NCI-H524 (cell line): ENCODE measurements at places on chromosomes 3 and 15.
A peak's percentile ranks its signal among the peaks of the same experiment; 100 is the strongest.

- no peak for DNase-seq
Measured at GRCh38 chr3:127031413-127031810, 48.5 kb downstream of the PLXNA1 start.

GRCh38 chr15:74217907-74218885 is 15.6 kb upstream of the STRA6 start:
- DNase-seq, result no peak

- DNase-seq, result no peak
Measured at GRCh38 chr3:128503751-128504532, 10.9 kb upstream of the GATA2 start.

GRCh38 chr15:84955089-84955848 is 26.4 kb upstream of the PDE8A start:
- peak; percentile 78 for DNase-seq

GRCh38 chr3:114081037-114081436 is 24.5 kb downstream of the QTRT2 start:
- DNase-seq, result no peak

GRCh38 chr15:62094388-62094787 is 27.6 kb downstream of the C2CD4A start:
- no peak for DNase-seq

- no peak for DNase-seq
Measured at GRCh38 chr3:107256963-107257362, 120.3 kb upstream of the CCDC54 start.

GRCh38 chr3:137854533-137855261 is 90.6 kb downstream of the SOX14 start:
- DNase-seq, result no peak

DNA sequence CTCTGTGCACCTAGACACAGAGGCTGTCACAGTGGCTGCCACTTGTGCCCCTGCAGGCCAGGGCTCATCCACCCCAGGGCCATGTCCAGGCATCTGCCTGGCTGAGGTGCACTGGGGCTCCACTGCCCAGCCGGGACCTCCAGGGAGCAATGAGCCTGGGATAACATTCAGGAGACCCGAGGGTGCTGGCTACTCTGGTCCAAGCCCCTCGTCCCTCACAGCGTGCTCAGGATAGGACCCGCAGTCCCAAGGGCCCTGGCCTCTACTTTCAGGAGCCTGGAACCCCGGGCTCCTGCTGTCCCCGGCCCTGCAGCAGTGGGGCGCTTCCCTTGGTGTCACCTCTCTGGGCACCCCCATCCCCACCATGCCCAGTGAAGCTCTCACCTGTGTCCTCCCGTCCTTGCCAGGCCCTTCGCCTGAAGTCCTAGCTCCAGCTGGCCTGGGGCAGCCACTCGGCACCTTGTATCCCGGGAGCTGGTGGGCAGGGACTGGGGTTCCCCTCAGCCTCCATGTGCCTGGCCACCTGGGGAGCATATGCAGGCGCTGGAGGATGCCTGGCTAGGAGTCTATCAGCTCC is 157.8 kb downstream of the NSMCE3 start:
- DNase-seq, result no peak

- no peak for DNase-seq
Measured at GRCh38 chr3:3127432-3128010, 781 bp downstream of the TRNT1 start.

- DNase-seq, result no peak
Measured at GRCh38 chr3:31670136-31670535, 137.4 kb downstream of the STT3B start.

GRCh38 chr15:33616475-33616874 is 305.7 kb downstream of the RYR3 start:
- peak; percentile 81 for DNase-seq

GRCh38 chr3:67381667-67382272 is 272.6 kb downstream of the SUCLG2 start:
- DNase-seq, result peak; percentile 2

GRCh38 chr3:65322910-65323309 is 635.1 kb upstream of the ADAMTS9 start:
- no peak for DNase-seq

DNA sequence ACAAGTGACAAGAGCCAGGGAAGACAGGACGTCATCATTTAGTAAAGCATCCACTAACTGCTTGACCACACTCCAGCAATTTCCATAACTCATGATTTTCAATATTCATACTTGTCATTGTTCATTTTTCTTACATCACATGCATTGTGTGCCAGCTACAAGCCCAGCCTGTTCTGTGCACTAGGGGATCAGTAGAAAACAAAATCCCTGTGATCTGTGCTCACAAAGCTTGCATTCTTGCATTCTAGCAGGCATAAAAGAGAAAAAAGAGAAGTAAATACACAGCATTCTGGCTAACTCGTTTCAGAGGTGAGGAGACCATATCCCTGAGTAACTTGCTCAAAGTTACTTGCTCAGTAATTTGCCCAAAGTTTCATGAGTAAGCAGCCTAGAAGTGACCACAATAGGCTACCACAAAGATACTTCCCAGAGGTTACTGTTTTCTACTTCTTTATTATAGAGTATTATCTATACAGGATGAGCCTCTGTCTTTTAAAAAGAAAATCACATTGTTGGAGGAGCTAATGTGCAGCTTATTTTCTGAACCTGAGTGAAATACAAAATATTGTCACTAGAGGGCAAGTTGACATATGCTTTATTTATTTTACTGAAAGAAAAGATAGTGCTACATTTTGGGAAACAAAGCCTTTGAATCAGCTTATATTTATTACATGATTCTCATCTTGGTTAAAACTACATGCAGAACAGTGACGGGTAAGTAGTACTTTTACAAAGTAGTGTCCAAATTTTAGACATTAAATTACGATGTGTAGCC is 701.4 kb upstream of the LMCD1 start:
- no peak for DNase-seq

- DNase-seq, result no peak
Measured at GRCh38 chr3:25581823-25582222, 82.9 kb downstream of the TOP2B start.

GRCh38 chr15:26773067-26773877 is 406 bp upstream of the GABRB3 start:
- peak; percentile 85 for DNase-seq

DNA sequence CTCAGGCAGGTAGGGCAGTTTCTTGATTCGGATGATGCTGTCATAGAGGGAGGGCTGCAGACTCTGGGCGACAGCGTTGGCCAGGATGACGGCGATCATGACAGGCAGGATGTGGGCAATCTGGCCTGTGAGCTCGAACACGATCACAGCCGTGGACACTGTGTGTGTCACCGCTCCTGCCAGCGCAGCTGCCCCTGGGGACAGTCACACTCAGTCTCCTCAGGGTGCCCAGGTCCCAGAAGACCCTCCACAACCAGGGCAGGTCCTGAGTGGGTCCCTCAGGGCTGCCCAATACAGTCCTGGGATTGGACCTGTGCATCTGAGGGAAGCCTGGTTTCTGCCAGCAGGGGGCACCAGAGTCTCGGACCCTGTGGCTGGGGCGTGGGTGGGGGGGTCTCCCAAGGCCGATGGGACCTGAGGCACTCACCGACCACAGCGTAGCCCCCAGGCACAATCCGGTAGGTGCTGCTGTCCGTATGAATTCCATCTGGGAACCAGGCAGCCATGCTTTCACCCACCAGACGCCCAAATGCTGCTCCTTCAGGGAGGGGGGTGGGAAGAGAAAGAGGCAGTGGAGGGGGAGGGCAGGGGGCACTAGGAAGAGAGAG is 7.2 kb downstream of the CLCN2 start:
- DNase-seq, result peak; percentile 39

GRCh38 chr3:9074079-9074478 is 110.8 kb upstream of the RAD18 start:
- DNase-seq, result no peak

GRCh38 chr3:3646934-3647333 is 152.3 kb upstream of the LRRN1 start:
- no peak for DNase-seq

DNA sequence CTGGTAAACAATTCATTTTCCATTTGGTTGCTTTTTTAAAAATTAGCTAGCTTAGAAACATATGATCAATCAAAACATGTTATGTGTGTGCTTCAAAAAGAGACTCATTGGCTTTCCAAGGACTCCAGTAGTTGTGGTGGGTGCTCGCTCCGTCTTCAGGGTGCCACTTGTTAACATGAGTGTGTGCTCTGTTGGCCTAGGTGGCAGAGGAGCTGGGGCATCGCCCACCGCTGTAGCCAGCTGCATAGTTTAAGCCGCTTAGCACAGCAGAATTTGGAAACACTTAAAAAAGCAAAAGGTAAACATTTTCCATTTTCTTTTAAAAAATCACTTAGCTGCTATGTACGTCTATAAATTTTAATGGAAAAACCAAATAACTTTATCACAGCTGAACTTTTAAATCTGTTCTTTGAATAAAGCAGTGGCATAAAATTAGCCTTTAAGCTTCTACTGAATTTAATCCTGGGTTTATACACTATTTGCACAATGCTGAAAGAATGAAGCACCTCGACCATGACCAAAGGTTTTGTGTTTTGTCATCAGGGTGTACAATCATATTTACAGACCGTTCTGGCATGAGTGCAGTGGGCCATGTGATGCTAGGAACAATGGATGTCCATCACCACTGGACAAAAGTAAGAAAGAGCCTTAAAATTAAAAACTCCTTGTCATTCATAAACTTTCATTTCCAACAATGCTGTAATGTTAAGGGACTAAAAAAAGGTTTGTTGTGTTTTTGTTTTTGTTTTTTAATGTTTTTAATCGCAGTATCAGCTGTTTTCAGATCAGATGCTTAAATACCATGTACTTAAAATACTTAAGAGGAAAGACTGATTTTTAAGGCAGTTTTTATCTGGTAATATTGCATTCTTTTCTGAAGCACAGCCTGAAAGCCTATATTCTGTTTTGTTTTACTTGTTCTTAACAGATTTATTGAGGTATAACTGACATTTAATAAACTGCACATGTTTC is 57.9 kb downstream of the TCAIM start:
- DNase-seq, result no peak

DNA sequence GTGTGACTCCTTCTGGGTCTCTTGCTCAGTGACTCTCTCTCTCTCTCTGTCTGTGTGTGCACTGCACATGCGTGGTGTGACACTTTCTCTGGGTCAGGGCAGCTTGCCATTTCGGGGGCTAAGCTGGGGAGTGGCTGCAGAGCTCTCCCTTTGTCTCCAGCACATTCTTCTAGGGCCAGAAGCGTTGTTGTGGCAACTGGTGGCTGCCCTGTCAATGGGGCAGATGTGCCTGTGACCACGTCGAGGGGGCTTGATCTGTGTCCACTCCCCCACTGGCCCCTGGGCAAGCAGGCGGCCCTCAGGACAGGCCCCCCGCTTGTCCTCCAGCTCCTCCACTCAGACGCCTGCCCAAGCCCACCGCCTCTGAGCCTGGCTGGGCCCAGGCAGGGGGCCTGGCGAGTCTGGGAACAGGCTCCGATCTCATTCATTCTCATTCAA is 67.8 kb downstream of the WNT7A start:
- no peak for DNase-seq

- DNase-seq, result peak; percentile 93
Measured at GRCh38 chr3:197026481-197026866, 3.1 kb downstream of the MELTF start.

- no peak for DNase-seq
Measured at GRCh38 chr3:188827103-188827502, 344.7 kb upstream of the TPRG1 start.

- no peak for DNase-seq
Measured at GRCh38 chr3:129911261-129911861, 17.9 kb upstream of the TMCC1 start.

DNA sequence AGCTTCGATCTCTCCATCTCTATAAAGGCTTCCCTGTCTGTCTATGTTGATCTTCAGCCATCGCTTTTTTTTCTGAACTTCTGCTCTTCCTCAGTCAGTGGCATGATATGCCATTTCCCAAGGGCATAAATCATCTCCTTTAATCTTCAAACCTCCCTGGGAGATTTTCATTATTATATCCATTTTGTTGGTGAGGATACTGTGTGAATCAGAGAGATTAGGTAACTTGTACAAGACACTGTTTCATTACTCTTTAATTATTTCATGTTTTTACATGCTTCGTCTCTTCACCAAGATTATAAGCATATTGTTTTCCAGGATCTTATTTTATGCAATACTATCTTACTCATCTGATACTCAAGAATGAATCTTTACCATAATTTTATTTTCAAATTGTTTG is 124.8 kb upstream of the ATP11B start:
- DNase-seq, result no peak

DNA sequence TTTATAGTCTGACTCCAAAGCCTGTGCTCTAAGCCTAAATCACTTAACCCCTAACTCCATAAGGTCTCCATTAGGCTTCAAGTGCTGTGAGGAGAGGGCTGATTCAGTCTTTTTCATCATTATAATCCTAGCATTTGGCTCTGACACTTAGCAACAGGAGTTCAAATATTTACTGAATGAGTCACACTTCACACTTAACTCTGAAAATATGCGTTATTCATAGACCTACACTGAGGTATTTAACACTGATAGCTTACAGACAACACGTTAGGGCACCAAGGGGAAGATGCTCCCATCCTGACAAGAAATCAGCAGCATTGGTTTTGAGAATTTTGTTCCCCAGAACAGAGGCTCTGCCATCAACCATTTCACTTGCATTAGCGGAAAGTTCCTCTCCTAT is 53.5 kb downstream of the MSL2 start:
- DNase-seq, result peak; percentile 22

DNA sequence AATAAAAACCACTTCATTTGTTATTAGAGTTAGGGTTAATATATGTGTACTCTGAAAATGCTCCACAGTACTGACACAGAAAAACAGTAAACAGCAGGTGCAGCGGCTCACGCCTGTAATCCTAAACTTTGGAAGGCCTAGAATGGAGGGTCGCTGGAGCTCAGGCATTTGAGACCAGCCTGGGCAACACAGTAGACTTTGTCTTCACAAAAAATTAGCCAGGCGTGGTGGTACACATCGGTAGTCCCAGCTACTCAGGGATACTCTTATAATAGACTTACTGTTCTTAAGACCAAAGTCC is 40.3 kb downstream of the UACA start:
- DNase-seq, result no peak

DNA sequence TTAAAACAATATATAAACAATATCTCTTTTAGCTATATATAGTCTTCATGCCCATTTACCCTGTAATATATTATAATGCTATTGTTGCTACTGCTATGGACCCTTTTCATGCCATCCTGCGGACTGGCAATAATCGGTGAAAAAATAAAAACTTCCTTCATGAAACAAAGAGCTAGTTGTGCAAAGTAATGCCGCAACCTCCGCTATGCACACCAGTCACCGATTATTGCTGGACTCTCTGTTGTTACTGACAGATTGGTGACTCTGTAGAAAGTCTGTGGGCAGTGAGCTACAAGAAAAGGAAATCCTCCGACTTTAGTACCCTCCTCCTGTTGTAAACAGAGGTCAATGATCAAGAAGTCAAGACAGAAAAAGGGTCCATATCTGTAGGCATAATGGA is 17.9 kb upstream of the ICE2 start:
- no peak for DNase-seq

GRCh38 chr15:100330221-100330620 is 11.6 kb downstream of the ADAMTS17 start:
- no peak for DNase-seq

DNA sequence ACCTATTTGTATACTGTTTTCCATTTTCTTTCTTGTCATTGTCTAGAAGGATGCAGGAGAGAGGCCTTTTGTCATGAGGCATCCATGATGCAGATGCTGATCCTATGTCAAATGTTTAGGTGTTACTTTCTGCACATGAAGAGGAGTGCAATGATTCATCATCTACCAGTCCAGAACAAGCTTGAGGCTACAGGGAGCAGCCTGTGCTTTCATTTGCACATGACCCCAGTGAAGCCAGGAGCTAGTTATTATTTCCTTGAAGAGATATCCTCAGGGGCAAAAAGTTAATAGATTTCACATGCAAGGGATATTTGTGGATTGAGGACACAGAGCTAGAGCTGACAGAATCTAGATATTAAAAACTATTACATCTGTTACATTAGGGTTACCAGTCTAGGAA is 204.4 kb upstream of the TGFBR2 start:
- DNase-seq, result no peak

- peak; percentile 39 for DNase-seq
Measured at GRCh38 chr15:69099941-69100340, 60.5 kb upstream of the GLCE start.
